ENCODE measurements at places on chromosomes 4 and X.

- no peak for DNase-seq
These were observed 712 bp downstream of the STX18 start for GRCh38 chr4:4541040-4541631.

DNA sequence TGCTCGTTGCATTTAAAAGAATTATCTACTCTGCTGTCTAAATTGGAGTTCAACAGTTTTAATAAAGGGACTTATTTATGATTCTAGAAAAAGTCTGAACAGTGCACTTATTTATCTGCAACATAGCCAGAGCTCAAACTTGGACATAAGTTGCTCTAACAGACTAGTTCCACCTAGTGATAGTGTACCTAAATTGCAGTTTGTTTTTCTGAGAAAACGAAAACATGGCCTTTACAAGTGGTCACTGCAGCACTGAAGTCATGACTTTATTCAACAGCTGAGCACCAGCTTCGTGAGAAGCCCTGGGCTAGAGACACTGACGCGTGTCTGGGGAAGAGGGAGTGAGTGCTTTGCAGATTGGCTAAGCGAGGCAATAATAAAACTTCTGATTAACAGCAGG lies 77.3 kb upstream of the IGSF1 start:
- no peak for DNase-seq

DNA sequence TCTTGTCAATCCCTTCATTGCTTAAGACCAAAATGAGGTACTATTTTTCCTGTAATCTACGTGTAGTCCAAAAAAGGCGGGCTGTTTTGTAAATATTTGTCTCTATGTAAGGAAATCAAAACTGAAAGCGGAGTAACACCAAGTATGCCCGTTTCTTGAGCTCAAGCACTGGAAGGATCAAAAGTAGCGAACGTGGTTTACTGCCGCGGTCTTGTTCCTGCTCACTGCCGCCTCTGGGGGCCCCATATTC lies 71.5 kb downstream of the AFF1 start:
- DNase-seq: no peak

DNA sequence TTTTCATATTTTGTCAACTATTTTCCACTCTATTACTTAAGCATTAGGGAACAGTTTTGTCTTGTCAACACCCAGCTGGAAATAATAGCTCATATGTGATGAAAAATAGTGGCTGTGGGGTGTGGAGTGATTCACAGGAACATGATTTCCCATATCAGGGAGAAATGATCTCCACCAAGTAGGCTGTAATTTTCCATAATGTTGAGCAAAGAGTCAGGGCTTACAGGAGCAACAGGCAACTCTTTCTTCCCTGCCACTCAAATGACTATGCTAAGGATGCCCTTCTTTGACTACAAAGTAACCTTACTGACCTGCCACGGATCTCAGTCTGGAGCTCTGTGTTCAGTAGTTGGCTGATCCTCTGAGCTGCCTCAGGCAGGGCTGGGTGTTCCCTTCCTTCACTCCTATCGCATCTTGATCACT lies 90.0 kb upstream of the GATB start:
- DNase-seq: no peak

- DNase-seq: no peak
These were observed 43.0 kb downstream of the PDHA1 start for GRCh38 chrX:19386679-19387078.

DNA sequence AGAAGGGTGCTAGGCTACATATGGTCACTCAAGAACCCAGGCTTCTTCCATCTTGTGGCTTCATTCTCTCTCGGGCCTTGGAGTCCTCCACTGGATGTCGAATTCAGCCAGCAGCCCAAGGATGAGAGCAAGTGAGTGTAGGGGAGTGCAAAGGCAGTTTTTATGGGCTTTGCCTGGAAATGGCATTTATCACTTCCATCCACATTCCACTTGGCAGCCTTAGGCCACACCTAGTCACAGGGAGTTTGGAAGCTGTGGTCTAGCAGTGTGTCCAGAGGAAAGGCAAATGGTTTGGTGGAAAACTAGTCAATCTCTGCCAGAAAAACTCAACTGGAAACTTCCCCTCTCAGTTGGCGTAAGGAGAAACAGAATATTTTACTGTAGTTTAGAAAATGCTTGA lies 59.0 kb downstream of the NHS start:
- DNase-seq: no peak

DNA sequence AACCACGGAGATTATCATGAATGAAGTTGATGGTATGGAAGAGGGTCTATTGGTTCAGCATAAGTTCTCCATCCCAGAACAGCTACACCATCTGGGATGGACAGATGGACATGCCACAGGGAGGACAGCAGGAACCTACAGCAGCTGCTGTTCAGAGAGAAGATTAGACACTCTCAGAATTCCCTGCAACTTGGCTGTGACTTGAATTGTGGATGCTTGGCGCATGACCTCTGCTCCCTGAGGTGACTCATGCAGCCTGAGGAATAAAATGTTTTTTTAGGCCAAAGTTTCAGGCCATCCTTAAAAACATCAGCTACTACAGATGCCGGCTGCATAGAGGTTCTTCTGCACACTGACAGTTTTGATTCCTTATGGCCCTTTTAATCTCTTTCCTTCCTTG lies 97.3 kb downstream of the RS1 start:
- DNase-seq: no peak

GRCh38 chrX:93874554-93874953 lies 200.5 kb downstream of the FAM133A start:
- DNase-seq: no peak

DNA sequence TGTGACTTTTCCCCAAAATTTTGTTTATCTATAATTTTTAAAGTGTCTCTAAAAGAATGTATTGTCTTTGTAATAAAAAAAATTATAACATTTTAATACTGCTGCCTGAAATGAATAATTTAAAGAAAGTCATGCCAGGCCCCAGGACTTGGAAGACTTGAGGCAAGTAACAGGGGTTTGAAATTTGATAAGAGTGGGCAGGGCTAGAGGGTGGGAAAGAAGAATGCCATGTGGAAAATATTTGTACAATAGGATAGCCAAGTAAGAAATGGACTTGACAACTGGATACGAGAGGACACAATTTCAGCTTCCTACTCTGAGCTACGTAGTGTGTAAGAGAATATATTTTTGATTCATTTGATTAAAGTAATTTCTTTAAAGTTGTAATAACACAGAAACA lies 36.9 kb upstream of the ANKRD50 start:
- no peak for DNase-seq

DNA sequence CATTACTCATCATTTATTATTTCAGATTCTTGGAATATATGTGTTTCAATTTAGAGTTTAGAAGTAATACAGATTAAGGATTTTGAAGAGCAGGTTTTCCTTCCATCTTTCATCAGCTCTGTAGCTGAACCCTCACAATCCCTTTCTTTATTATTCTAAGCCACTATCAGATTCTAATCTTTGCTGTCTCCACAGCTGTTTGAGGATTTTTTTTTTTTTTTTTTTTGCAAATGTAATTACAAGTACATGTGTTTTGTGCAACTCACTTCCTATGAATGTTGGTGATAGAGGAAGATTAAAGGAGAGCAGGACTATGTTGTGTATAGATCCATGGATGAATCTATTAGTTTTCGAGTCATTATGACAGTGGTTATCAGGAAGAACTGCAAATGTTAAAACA lies 87.4 kb upstream of the TENM3 start:
- DNase-seq: no peak

GRCh38 chr4:5932035-5932568 lies 39.2 kb upstream of the CRMP1 start:
- DNase-seq: no peak

- no peak for DNase-seq
These were observed 1.2 kb downstream of the MGST2 start for GRCh38 chr4:139666735-139667281.

GRCh38 chr4:179552131-179552530 lies 2109.9 kb upstream of the AGA start:
- DNase-seq: no peak

- no peak for DNase-seq
These were observed 44.5 kb downstream of the BRWD3 start for GRCh38 chrX:80765220-80765625.

DNA sequence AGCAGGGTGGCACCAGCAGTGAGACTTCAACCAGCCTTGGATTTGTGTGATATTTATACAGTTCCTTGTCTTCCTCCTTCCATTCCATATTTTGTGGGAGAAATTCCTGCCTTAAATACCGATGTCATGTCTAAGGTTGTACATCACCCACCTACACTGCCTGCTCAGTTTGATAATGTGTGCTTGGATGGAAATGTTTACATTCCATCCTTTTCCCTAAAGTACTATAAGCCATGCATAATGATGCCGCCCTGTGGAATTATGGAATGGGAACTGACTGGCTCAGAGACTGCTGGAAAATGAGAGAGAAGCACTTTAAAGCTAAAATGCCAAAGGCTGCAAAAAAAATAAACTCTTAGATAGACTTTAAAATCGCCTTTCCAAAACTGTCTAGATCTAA lies 11.3 kb upstream of the GLUD2 start:
- no peak for DNase-seq

GRCh38 chrX:121782976-121783375 lies 735.6 kb downstream of the GLUD2 start:
- DNase-seq: no peak

DNA sequence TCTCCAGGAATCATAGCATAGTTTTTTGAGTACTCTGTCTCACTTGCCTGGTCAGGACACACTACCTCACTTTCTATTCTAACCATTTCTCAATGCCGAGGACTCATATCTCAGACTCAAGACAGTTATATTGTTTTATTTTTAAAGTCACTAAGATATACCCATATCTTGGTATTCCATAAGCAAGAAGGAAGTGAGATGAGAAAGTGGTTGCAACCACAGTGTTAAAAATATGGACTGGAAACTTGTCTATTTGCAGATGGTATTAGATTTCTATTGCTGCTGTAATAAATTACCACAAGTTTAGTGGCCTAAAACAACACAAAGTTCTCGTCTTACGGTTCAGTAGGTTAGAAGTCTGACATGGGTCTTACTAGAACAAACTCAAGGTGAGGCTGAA lies 344.8 kb upstream of the MAGEB2 start:
- DNase-seq: no peak

DNA sequence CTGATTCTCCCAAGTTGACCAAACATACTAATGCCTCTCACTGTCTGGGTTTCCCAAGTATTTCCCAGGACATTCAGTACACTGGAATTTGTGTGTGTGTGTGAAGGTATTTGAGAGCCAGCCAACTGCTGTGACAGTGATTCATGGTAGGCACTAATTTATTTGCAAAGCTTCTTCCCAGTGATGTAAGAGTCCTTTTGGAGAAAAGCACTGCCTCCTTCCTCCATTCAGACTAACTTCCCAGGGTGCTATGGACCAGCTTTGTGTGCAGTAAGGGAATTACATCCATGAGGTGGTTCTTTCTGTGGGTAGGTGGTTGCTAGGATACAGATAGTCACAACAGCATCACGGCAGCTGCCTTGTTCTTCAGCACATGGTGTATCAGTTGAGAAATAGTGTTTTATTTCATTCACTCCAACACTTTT lies 8.7 kb downstream of the EGF start:
- no peak for DNase-seq

DNA sequence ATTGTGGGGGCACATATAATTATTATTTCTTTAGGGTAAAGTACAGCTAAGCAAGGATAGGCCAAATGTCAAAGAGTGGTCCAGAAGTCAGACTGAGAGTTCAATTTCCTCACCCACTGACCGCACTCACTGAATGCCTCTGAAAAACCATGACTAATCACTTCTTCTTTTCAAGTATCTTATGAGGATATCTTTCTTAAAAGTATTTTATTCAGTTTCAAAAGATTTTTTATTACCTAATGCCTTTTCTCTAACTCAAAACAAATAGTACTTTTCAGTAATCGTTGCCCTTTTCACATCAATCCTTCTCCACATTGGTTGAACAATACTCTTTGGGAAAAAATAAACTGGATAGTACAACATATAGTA lies 61.7 kb upstream of the CAMK2D start:
- DNase-seq: no peak

- DNase-seq: no peak
These were observed 1.1 kb downstream of the FGFR3 start for GRCh38 chr4:1793940-1794808.

GRCh38 chrX:43615660-43616059 lies 40.4 kb upstream of the MAOA start:
- no peak for DNase-seq

DNA sequence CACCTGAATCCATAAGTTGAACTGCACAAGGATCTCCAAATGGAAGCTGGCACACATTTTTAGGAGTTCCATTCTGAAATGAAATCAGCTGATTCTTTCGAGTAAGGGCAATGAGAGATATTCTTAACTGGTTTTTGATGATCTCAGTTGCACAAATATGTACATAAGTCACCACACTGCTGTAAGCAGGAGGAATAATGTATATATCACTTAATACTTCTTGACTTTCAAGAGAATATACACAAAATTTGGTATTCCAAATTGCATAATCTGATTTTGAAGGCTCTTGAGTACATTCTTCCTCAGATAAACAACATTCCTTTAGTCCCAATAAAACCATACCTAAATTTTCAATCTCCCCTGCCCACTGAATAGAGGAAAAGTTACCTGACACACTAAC lies 8.2 kb downstream of the FANCB start:
- DNase-seq: no peak

DNA sequence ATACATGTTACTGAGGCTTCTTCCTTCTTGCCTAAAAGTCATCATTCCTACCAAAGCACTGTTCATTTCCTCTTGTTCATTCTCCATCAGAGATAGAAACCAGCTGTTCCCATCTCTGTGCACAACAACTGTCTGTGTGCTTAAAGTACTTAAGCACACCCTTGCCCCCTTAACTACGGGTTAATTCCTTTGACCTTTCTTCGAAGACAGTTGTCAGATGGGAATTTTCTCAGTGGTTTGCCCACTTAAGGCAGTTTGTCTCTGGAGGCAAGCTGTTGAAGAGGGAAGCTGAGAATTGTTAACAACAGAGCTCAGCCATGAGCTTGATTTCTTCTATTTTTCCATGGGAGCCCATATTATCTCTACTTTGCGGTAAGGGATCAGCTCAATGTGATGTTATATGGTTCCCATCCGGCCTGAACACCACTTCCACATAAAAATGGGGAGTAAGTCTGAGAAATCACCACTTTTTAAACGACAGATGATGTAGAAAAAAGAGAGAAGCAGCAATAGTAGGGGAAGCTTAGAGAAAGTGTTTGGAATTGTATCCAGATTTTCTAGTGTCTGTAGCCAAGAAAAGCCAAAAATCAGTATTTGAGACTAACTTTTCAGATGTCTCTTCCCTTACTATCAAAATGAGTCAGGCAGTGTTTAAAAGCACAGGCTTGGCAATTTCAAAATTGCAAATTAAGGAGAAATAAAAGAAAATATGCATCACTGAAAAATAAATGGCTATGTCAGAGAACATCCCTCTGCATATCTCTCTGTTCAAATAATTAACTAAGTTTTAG lies 194.4 kb downstream of the SLIT2 start:
- DNase-seq: no peak

DNA sequence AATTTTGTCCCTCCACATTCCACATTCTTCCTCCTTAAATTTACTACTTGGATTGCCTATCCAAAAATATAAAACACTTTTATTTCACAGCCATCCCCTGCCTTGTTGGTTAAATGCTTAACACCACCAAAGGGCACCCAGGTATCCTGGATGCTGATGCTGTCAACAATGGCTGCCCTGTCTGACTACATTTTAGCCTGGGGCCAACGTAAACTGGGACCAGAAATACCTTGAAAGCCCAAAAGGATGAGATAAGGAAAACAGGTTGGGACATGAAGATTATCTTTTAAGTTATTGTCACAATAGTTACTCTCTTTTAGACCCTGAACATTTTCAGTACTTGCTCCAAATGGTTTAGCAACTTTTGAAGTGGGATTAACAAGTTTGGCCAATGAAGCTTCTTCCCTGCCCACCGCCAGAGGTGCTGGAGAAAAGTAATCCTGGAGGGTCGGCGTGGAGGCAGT lies 775 bp upstream of the YIPF6 start:
- no peak for DNase-seq

Measured in stimulated activated CD4-positive, alpha-beta T cell treated with anti-CD3 and anti-CD28 coated beads, Interleukin-15, amount 100 ng/mL, for 1 hour (primary cell).